ENCODE measurements at places on chromosomes 4 and X. TPM values are rescaled to one million over a fixed set of nuclear protein-coding genes. Genes with fewer than 3 reads are reported as not detected.

Gene CLCN4
- total RNA-seq, result 0.42 TPM

DNA sequence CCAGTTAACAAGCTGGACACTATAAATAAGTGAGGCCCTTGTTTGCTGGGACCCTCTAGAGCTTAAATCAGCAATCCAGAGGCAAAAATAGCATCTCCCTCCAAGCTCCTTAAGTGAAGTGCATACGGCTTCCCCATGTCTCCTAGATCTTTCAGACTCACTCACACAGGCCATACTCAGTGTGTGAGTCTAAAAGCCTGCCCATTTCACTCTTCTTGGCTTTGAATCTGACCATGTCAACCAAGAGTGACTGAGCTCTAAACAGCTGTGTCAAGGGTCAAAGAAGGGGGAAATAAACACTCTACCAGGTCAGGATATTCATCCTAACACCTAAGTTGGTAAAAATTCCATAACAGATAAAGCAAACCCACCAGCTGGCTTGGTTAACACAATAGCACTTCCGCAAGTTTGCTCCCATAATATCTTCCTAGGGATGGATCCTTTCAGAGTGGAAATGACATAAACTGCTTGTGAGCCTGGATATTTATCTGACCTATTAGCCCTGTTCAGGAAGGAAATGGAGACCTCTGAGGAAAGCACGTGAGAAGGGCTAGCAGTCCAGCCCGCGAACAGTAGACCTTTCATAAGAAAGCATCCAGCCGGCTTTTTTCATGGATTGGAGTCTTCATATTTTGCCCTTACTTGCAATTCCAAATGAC, 65.6 kb downstream of the MID1 start:
- DNase-seq, result no peak

DNA sequence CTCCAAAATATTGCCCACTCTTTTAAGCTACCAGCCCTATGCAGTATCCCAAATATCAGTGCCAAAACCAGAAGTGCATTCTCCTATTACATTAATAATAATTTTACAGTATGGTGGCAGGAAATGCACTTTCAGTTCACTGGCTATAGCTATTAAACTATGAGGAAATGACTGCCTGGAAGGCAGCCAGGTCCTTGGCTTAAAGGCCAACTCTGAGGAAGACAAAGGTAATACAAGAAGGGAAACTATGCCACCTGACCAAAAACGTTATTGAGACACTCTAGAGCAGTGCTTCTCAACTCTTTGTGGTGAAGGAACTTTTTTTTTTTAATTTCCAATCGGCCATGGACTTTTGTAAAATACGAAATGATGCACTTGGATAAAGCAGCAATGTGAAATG, 133.6 kb upstream of the VAMP7 start:
- no peak for DNase-seq

Gene PLP2
- total RNA-seq, result 6.7 TPM

Gene NSUN7
- total RNA-seq, result 0.25 TPM

- no peak for DNase-seq
Observed at GRCh38 chr4:821631-822030, 4.3 kb downstream of the CPLX1 start.

DNA sequence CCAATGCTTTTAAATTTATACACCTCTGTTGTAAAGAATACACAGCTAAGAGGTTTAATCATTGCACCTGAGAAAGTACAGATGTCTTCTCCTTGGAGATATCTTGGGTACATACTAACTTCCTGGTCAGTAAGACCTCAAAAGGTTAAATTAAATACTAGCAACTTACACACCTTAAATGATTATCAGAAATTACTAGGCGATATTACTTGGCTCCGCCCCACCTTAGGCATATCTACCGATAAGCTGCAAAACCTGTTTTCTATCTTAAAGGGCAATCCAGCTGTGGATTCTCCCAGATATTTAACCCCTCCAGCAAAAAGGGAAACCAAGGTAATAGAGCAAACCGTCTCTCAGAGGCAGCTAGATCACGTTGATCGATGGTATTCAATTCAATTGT, 819.4 kb downstream of the FAM133A start:
- DNase-seq, result no peak
